ENCODE measurements at places on chromosomes 13 and 19. TPM values are rescaled to one million over a fixed set of nuclear protein-coding genes. Genes with fewer than 3 reads are reported as not detected.

- DNase-seq: no peak
Observed at GRCh38 chr13:71240911-71241310, 626.1 kb downstream of the DACH1 start.

DNA sequence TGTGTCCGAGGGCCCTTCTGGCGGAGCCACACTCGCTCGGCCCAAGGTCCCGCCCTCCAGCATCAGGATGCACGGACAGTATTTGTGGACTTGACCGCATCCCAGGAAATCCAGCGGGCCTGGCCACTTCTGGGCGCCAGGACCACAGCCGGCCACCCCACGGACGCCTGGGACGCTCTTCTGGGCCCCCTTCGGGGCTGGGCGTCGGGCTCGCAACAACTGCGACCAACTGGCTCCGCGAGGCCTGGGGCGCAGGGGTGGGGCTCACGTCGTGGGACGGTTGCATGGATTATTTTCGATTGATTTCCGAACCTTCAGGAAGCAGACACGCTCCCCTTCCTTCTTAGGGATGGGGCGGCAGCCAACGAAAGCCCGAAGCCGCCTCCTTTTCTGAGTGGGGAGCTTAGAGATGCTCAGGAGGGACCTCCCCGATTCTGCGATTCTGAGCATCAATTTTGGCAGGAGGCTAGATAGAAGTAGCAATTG lies 521 bp upstream of the NUP58 start:
- DNase-seq: peak; percentile 11

- no peak for DNase-seq
Observed at GRCh38 chr19:50829801-50830200, 3.6 kb downstream of the KLK15 start.

GRCh38 chr19:46977548-46977947 lies 42.1 kb upstream of the NPAS1 start:
- no peak for DNase-seq

DNA sequence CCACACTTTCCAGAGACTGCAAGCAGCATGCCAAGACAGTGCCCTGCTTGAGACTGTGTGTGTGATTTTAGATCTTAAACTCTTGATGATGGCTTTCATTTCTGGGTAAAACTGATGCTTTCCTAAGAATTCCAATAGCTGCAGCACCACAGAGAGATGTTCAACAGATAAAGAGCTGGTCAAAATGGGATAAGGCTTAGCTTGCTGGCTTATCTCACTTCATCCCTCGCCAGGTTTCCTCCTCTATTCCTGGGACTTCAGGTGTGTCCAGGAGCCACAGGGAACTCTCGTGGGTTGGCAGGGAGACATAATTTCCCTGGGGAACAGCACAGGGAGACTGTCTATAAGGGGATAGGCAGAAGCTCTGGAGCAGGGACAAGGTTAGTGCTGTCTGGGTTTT lies 137.3 kb downstream of the KCTD15 start:
- DNase-seq: no peak

- DNase-seq: peak; percentile 70
Observed at GRCh38 chr13:50401049-50401505, 385.8 kb downstream of the KCNRG start.

DNA sequence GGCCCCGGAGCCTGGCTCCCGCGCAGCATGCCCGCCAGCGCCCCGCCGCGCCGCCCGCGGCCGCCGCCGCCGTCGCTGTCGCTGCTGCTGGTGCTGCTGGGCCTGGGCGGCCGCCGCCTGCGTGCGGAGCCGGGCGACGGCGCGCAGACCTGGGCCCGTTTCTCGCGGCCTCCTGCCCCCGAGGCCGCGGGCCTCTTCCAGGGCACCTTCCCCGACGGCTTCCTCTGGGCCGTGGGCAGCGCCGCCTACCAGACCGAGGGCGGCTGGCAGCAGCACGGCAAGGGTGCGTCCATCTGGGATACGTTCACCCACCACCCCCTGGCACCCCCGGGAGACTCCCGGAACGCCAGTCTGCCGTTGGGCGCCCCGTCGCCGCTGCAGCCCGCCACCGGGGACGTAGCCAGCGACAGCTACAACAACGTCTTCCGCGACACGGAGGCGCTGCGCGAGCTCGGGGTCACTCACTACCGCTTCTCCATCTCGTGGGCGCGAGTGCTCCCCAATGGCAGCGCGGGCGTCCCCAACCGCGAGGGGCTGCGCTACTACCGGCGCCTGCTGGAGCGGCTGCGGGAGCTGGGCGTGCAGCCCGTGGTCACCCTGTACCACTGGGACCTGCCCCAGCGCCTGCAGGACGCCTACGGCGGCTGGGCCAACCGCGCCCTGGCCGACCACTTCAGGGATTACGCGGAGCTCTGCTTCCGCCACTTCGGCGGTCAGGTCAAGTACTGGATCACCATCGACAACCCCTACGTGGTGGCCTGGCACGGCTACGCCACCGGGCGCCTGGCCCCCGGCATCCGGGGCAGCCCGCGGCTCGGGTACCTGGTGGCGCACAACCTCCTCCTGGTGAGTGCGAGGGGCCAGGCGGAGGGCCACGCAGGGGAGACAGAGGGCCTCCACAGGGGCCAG lies at the start of gene KL:
KL (plus strand) TSS at position 10 of the 909 bp plus-strand sequence; CDS start at position 28, 18 bp downstream.
- DNase-seq: peak; percentile 20

- DNase-seq: no peak
Observed at GRCh38 chr13:90760639-90761038, 586.8 kb upstream of the MIR17HG start.

GRCh38 chr19:31575846-31576335 lies 226.7 kb upstream of the TSHZ3 start:
- DNase-seq: no peak

GRCh38 chr19:2038284-2039088 lies 12.6 kb downstream of the MKNK2 start:
- DNase-seq: no peak

- no peak for DNase-seq
Observed at GRCh38 chr19:49904136-49904535, 7.4 kb upstream of the IL4I1 start.

DNA sequence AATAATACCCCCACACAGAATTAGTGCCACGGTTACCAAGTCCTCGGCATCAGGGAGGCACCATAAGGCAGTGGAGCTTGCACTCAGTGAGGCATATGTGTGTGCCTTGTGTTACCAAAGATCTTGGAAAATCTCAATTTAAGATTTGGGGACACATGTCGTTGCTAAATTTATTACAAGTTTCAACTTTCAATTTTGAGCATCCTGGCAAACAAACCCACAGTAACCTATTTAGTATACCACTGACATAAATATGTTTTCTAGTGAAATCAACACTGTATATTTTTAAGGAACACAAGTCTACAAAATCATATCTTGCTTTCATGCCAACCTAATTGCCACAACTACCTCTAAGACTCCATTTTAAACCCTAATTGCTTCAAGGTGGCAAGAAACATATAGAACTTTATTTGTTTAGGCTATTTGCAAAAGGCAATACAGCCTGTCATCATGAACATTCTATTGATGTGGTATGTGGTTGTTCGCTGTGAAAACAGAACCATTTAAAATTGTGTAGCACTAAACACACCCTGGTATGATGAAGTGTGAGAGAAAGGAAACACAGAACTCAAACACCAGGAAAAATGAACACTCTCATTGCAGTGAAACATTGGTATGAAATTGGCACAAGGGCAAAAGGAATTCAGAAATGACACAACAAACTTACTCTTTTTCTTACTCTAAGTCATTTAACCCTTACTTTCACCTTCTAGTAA lies 531.1 kb downstream of the IRS2 start:
- no peak for DNase-seq

- DNase-seq: no peak
Observed at GRCh38 chr19:10677751-10678150, 23.5 kb upstream of the QTRT1 start.

DNA sequence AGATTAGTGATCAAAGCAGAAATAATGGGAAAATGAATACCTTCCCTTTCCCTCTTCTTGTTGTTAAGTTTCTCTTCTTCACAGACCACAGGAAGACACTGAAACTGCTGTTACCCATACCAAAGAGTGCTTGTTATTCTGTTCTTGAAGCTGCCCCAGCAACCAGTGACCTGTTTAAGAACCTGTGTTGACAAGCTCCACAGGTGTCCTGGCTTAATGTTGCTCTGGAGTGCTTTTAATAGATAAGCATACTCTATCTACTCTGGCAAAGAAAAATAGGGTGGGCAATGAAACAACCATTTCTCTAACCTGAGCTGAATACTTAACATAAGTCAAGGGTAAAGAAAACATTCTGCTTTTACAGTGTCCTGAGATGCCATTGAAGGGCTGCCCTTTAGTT lies 506.7 kb upstream of the GPC6 start:
- no peak for DNase-seq

- no peak for DNase-seq
Observed at GRCh38 chr13:26075498-26075897, 23.7 kb upstream of the SHISA2 start.

GRCh38 chr13:93430381-93430780 lies 203.8 kb downstream of the GPC6 start:
- no peak for DNase-seq

Gene CPB2
- total RNA-seq: not detected

Gene ZNF835
- total RNA-seq: not detected

Gene KPTN
- 31.0 TPM for total RNA-seq

Gene TMEM86B
- 0.16 TPM for total RNA-seq

Gene ARL11
- not detected for total RNA-seq

Gene HPN
- total RNA-seq: not detected

Gene FAM83E
- total RNA-seq: not detected

Gene ZNF576
- total RNA-seq: 15.9 TPM

Data from MG63 (cell line).